ENCODE measurements at places on chromosomes 1 and 21. TPM values are rescaled to one million over a fixed set of nuclear protein-coding genes. Genes with fewer than 3 reads are reported as not detected.
A peak's percentile ranks its signal among the peaks of the same experiment; 100 is the strongest.

DNA sequence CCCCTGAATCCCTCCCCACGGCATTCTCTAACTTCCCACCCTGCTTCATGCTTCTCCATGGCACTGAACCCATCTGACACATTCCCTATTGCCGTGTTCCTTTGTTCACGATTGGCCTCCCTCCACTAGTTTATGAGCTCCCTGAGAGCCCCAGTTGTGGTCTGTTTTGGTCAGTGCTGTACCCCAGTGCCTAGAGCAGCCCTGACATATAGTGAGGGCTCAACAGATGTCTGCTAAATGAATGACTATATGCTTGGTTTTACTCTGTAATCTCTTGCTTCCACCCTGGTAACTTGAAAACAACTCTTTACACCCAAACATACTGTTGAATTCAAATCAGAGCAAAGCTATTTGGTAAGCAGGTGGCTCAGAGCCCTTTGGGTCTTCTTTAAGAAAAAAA is 171.1 kb upstream of the EDN2 start:
- peaks cover 4% of the 10 kb centered on the region for H3K4me1 ChIP-seq
- H3K27me3 ChIP-seq, result no peaks in the 10 kb centered on the region
- no peaks in the 10 kb centered on the region for H3K36me3 ChIP-seq

Gene SELP
- not detected for total RNA-seq

DNA sequence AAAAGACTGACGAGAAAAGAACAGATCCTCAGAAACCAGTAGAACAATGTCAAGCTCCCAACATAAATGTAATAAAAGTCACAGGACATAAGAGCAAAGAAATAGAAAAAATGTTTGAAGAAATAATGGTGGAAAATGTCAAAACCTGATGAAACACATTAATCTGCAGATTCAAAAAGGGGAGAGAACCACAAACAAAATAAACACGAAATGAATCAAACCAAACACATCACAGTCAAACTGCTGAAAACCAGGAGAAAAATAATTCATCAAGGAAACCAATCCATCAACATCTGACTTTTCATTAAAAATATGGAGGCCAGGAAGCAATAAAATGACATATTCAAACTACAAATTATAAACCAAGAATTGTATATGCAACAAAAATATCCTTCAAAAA is 31.9 kb downstream of the TRIM33 start:
- no peaks in the 10 kb centered on the region for H3K4me1 ChIP-seq
- DNase-seq, result no peak
- no peak overlapping the region for H3K4me3 ChIP-seq
- no peaks in the 10 kb centered on the region for H3K27me3 ChIP-seq

- H3K4me1 ChIP-seq, result no peaks in the 10 kb centered on the region
- H3K36me3 ChIP-seq, result no peaks in the 10 kb centered on the region
- no peak overlapping the region for H3K4me3 ChIP-seq
- no peaks in the 10 kb centered on the region for H3K27me3 ChIP-seq
- DNase-seq, result no peak
Measured at GRCh38 chr1:209302779-209303568, 280.5 kb upstream of the CAMK1G start.

DNA sequence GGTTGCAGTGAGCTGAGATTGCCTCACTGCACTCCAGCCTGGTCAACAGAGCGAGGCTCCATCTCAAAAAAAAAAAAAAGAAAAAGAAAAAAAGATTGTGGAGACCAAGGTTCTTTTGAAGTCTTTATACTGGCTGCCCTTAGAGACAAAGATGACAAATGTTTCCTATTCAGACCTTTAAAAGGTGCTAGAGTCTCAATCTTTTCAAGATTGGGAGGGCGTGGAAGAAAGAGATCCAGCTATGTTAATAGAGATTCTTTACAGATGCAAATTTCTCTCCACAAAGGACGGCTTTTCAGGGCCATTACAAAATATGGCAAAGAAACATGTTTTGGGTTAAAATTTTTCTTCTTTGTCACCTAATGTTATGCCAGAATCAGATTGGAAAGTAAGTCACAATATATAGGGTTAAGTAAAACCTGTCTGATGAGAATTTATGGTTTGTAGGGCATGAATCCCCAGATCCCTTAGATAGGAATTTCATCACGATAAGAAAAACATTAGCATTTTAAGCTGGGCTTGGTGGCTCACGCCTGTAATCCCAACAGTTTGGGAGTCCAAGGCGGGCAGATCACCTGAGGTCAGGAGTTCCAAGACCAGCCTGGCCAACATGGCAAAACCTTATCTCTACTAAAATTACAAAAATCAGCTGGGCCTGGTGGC is 13.0 kb upstream of the MORC3 start:
- no peak for DNase-seq
- no peak overlapping the region for H3K4me3 ChIP-seq
- no peaks in the 10 kb centered on the region for H3K27me3 ChIP-seq
- H3K4me1 ChIP-seq, result no peaks in the 10 kb centered on the region

DNA sequence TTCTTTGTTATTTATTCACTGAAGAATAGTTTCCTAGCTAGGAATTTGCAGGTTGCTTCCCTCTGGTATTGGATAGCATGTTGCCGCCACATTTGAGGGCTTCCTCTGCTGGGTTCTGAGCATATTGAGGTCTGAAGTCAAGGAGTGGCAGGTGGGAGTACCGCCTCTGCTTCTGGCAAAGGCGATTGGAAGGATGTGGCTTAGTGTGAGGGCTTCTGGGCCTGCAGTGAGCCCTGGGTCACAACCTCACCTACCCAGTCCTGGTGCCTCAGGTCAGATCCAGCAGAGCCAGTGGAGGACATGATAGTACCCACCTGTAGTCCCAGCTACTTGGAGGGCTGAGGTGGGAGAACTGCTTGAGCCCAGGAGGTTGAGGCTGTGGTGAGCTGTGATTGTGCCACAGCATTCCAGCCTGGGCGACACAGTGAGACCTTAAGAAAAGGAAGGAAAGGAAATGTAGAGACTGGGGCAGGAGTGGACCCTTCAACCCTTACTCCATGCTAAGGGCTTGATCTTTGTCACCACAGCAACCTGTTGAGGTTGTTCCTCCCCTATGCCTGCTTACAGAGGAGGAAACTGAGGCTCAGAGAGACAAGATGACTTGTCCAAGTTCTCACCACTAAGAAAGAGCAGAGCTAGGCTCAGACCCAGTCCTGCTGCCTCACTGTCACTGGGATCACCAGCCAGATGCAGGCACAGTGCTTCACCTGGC is 22.8 kb downstream of the A3GALT2 start:
- no peak overlapping the region for H3K4me3 ChIP-seq
- 0 out of 2 replicates have a peak, but pooled peaks cover 6% of the 10 kb centered on the region for H3K4me1 ChIP-seq
- DNase-seq, result no peak

DNA sequence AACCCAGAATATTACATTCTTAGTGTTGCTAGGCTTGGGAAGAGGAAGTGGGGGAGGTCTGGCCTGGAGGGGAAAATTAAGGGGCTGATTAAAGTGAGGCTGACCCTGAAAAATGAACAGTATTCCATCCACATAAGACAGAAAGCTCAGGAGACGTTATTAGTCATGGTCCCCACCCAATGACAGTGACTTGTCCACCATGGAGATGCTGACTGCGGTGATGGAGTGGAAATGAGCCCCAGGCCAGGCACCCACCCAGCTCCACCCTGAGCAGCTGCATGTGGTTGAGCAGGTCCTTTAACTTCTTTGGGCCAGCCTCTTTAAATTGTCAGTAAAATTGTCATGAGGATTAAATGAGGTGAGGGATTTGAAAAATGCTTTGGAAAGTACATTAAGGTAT is 1.4 kb upstream of the SPRR4 start:
- no peak for DNase-seq
- no peaks in the 10 kb centered on the region for H3K4me1 ChIP-seq
- no peaks in the 10 kb centered on the region for H3K36me3 ChIP-seq
- H3K27me3 ChIP-seq, result no peaks in the 10 kb centered on the region

DNA sequence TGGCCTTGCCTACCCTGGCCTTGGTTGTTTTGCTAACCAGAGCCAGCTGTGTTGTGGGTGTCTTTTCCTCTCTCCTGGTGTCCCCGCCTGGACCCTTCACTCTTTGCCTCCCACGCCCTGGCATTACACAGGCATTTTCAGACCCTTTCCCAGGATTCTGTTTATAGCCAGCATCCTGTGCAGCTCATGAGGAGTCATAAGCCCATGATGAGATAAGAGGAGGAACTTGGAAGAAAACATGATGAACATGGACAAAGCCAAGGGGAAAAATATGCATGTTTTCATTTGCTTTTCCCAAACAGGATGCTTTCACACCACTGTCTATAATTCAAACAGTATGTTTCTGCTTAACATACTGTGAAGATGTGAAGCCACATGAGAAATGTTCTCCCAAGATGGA is 18.7 kb upstream of the WARS2 start:
- H3K4me3 ChIP-seq, result no peak overlapping the region
- no peaks in the 10 kb centered on the region for H3K27me3 ChIP-seq
- no peak overlapping the region for H3K27ac ChIP-seq

GRCh38 chr1:165903672-165904071 is 76.3 kb downstream of the UCK2 start:
- peaks cover 23% of the 10 kb centered on the region for H3K4me1 ChIP-seq
- no peaks in the 10 kb centered on the region for H3K27me3 ChIP-seq
- no peak overlapping the region for H3K27ac ChIP-seq
- no peak overlapping the region for H3K4me3 ChIP-seq
- peaks cover 26% of the 10 kb centered on the region for H3K36me3 ChIP-seq
- no peak for DNase-seq

GRCh38 chr1:94909486-94909885 is 17.4 kb downstream of the CNN3 start:
- H3K36me3 ChIP-seq, result peaks cover 88% of the 10 kb centered on the region
- peak; percentile 19 for DNase-seq
- H3K27ac ChIP-seq, result peak overlapping the region; percentile 1
- no peaks in the 10 kb centered on the region for H3K27me3 ChIP-seq
- peaks cover 68% of the 10 kb centered on the region for H3K4me1 ChIP-seq
- H3K4me3 ChIP-seq, result no peak overlapping the region

- no peaks in the 10 kb centered on the region for H3K36me3 ChIP-seq
- peaks cover 16% of the 10 kb centered on the region for H3K27me3 ChIP-seq
- no peak within 1 kb of the TSS for H3K27ac ChIP-seq
Measured at GRCh38 chr1:47997289-47998200, at the start of gene TRABD2B. TSS of gene TRABD2B (minus strand) at chr1:47997385.

GRCh38 chr21:43362915-43363314 is 64.0 kb downstream of the SIK1 start:
- no peak overlapping the region for H3K27ac ChIP-seq
- no peak for DNase-seq
- no peaks in the 10 kb centered on the region for H3K4me1 ChIP-seq
- H3K27me3 ChIP-seq, result no peaks in the 10 kb centered on the region
- no peaks in the 10 kb centered on the region for H3K36me3 ChIP-seq
- no peak overlapping the region for H3K4me3 ChIP-seq

- no peaks in the 10 kb centered on the region for H3K4me1 ChIP-seq
- no peak for DNase-seq
- no peak overlapping the region for H3K4me3 ChIP-seq
- H3K27ac ChIP-seq, result no peak overlapping the region
- no peaks in the 10 kb centered on the region for H3K27me3 ChIP-seq
Measured at GRCh38 chr1:89681045-89681729, 48.3 kb downstream of the LRRC8C start.

DNA sequence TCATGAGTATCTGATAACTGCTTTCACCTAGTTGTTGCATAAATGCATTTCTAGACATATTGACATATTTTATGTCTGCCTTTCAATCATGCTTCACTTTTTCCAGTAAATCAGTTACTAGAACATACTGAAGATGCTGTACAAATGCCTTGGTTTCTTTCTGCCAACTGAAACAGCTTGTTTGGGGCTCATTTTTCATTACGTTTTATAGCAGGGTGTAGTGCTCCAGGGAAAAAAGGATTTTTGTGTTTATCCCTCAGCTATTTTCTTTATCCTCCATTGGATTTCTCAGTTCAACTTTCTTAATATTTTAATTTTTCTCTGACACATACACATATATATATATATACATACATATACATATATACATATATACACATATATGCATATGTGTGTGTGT is 51.7 kb downstream of the IL23R start:
- H3K4me3 ChIP-seq, result no peak overlapping the region
- DNase-seq, result no peak
- no peaks in the 10 kb centered on the region for H3K36me3 ChIP-seq
- H3K27ac ChIP-seq, result no peak overlapping the region
- no peaks in the 10 kb centered on the region for H3K4me1 ChIP-seq
- H3K27me3 ChIP-seq, result no peaks in the 10 kb centered on the region

DNA sequence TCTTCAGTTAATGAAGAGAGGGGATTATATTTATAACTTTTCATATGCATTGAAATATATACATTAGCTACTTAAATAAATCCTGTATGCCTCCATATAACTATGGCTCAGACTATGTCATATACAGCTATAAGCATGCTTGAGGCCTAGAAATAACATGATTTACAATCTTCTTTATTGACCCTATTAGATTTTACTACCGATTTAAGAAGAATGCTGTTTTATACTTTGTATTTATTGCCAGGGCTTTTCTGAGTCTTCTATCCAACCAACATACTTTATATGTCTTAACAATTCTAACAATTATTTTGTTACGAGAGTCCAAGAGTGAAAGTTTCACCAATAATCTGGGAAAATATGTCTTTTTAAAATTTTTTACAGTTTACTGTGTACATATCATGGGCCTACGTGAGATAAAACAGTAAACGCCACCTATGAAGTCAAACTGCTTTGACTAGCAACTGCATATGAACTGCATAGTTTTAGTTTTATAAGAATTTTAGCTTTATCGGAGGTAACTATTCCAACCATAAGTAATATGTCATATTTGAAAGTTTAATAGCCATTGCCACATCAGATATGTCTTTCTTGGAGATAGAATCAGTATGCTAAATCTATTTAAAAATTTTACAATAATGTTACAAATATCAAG is 861.0 kb downstream of the USP25 start:
- H3K27ac ChIP-seq, result no peak overlapping the region
- H3K4me1 ChIP-seq, result peaks cover 4% of the 10 kb centered on the region
- H3K27me3 ChIP-seq, result no peaks in the 10 kb centered on the region
- H3K36me3 ChIP-seq, result no peaks in the 10 kb centered on the region

DNA sequence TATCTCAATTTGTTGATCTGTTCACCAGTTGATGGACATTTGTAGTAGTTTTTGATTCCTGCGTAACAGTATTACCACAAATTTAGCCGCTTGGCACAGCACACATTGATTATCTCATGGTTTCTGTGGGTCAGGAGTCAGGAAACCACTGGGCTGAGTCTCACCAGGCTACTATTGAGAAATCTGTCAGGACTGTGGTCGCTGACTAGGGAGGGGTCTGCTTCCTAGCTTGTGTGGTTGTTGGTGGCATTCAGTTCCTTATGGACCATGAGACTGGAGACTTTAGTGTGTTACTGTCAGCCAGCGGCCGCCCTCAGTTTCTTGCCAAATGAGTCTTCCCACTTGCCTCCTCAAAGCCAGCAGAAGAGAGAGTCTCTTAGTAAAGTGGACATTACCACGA is 9.8 kb downstream of the PEX14 start:
- DNase-seq, result no peak
- no peak overlapping the region for H3K27ac ChIP-seq
- H3K4me1 ChIP-seq, result no peaks in the 10 kb centered on the region
- no peaks in the 10 kb centered on the region for H3K27me3 ChIP-seq
- no peak overlapping the region for H3K4me3 ChIP-seq

GRCh38 chr1:164885311-164885710 is 326.3 kb downstream of the PBX1 start:
- H3K27ac ChIP-seq, result no peak overlapping the region
- DNase-seq, result no peak
- H3K4me1 ChIP-seq, result no peaks in the 10 kb centered on the region
- H3K4me3 ChIP-seq, result no peak overlapping the region
- no peaks in the 10 kb centered on the region for H3K36me3 ChIP-seq

All from SJSA1 (cell line).